Progenitor cell of endocrine pancreas (in vitro differentiated cells): ENCODE measurements at places on chromosomes 6 and 20.

GRCh38 chr6:162644153-162644552 is 83.4 kb downstream of the PRKN start:
- no peak for DNase-seq

DNA sequence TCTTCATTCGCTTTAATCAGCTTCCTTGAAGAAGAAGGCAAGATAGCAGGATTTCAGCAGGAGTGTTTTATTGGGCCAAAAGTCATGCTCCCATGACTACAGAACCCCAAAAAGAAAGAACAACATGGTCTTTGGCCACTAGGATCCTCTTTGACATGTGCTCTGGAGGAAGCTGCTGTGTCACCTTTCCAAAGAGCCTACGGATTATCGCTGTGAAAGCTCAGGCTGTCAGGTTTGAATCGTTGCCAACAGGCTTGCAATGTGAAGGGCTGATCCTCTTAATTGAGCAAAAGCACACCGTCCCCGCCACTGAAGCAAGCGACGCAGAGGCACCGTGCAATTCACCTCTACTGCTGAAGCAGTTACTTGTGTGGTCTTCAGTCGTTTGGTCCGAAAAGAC is 29.0 kb downstream of the MYLIP start:
- DNase-seq = no peak

- DNase-seq = no peak
Measured at GRCh38 chr6:157019733-157020132, 242.6 kb downstream of the ARID1B start.

DNA sequence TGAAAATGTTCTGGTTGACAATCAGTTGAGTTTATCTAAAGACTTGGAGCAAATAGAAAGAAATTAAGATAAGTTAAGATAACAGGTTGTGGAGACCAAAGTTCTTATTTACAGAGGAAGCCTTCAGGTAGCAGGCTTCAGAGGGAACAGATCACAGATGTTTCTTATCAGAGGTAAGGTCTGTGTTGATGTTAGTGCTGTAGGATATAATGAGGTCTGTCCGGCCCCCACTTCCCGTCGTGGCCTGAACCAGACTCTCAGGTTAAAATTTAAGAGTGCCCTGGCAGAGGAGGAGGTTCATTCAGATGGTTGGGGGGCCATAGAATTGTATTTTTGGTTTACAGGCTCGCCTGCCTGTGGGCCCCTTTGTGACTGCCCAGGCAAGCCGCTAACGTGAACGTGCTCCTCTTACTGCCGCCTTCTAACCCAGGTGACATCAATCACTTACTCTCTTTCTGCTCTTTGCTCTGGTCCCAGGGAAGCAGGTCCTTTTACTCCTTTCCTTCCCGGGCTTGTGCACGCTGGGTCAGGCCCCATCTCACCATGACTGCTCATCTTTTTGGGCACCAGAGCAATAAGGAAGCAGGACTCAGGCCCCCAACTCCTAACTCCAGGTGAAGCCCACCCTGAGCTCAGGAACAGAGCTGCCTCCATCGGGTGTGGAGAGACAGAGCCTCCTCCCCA is 18.3 kb upstream of the UNC93A start:
- DNase-seq = no peak

DNA sequence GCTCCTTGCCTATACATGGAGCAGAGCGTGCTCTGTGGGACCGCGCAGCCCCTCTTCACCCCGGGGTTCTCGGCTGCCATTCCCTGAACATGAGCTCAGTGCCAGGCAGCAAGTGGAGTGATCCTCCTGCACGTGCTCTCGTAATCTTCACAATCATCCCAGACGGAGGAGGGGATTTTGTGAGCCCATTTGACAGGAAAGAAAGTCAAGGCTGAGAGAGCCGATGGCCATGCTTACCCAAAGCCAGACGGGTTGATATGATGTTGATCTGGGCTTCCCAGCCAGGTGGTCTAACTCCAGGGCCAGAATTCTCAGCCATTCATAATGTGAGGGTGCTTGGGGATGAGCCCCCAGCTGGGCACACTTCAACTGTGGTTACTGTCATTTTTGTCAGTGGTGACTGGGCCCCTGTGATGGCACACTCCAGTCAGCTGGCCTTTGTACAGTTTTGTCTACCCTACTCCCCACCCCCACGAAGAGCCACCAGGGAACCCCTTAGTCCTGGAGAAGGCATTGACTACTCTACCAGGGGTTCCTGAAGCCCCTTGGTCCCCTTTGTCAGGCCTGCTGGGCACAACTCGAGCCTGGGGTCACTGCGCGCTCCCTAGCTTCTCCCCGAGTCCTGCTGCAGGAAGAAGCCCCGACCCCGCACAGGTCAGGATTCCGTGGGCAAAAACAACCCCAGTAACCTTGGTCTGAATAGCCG is 1.5 kb downstream of the APCDD1L start:
- DNase-seq = no peak
